Glomerular endothelial cell (primary cell): ENCODE measurements at places on chromosomes 3 and 15.

- DNase-seq = no peak
These were observed 177.6 kb downstream of the MEGF11 start for GRCh38 chr15:66075947-66076346.

- DNase-seq = no peak
These were observed 287.6 kb downstream of the BCHE start for GRCh38 chr3:165549665-165550064.

- no peak for DNase-seq
These were observed 17.1 kb downstream of the GBE1 start for GRCh38 chr3:81744366-81744765.

GRCh38 chr3:183108001-183108449 is 8.7 kb upstream of the MCCC1 start:
- no peak for DNase-seq

- DNase-seq = no peak
These were observed 58.2 kb downstream of the C3orf70 start for GRCh38 chr3:185094697-185095096.

DNA sequence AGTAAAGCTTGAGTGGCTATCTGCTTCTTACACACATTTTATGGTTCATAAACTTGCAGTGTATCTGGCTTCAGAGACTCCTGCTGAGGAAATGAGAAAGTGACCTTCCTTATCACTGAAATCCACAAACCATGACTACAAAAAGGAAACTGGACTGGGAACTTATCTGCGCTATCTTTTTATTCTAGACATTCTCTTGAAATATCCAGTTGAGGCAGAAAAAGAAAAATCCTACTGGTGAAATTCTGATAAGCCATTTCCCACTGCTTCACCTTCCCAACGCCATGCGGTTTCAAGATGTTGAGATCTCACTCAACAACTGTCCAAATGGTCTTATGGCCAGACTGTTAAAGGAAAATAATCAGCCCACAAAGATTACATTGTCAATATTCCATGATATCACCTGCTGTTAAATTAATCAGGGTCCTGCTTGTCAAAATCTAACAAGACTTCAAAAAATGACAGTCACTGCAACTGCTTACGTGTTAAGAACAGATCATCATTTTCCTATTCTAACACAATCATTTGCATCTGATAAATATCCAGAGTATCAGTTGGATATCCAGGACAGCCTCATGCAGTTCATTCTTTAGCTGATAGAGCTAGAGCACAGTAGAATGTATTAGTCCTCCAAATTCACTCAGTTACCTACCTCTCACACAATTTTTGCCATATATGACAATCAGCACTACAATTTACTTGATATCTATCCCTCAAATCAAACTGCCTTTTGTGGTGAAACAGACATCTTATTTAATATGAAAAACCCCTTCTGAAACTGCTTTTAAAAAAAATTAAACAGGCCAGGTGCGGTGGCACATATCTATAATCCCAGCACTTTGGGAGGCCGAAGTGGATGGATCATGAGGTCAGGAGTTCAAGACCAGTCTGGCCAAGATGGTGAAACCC is 538.1 kb downstream of the MAGI1 start:
- DNase-seq = no peak

DNA sequence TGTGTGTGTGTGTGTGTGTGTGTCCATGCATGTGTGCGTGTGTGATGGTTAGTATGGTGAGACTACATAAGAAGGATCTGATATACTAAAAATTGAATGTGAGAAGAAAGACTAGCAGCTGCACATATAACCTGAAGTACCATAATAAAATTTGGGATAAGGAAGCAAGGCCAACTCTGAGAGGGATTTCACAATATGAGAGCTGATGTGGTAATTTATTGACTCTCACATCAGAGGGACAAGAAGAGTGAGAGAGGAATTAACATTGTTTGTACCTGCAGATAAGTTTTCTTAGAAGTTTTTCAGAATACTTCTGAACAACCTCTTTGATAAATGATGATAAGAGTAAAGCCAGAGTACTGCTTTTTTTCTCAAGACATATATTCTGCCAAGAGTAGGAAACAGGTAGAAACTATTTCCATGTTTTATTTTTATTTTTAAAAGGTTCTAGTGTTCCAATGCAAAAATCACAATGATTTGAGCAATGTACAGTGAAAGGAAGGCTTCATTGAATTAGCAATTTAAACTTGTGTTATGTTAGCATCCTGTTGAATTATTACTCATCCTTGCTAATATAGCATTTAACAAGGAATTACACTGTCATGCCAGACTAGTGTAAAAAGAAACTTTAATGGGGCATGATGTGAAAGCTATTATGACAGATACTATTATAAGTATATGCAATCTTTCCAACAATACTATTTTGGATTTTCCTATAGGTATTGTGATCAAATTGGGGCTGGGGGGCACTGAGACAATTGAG is 415.5 kb upstream of the ARPP21 start:
- DNase-seq = no peak

DNA sequence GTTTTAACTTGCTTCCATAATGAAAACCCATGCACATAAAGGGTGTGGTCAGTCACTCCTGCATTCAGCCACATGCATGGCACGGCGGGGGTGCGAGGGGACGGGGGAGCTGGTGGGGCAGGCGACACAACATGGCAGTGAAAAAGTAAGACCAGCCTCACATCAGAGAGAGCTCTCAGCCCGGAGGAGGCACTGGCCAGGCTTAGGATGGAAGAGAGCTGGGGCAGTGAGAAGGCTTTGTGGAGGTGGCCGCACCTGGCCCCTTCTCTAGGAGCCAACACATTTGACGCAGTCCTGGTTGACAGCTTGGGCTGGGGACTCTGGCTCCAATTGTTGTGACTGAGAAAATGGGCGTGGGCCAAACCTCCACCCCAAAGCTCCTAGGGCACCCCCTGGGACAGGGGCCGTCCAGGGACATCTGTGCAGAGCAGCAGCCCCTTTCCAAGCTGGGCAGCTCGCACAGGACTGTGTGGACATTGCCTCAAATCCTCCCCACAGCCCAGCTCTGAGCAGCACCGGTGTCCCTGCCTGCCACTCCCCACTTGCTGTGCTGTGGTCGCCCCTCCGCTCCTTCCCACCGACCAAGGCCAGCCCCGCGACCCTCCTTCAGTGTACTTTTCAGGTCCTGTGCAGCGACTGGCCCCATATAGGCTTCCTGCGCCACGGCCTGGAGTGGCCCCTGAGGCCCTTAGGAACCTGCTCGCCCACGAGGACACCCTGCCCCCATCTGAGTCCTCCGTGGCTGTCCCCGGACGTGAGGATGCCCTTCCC is 126.0 kb upstream of the IQSEC1 start:
- DNase-seq = no peak

DNA sequence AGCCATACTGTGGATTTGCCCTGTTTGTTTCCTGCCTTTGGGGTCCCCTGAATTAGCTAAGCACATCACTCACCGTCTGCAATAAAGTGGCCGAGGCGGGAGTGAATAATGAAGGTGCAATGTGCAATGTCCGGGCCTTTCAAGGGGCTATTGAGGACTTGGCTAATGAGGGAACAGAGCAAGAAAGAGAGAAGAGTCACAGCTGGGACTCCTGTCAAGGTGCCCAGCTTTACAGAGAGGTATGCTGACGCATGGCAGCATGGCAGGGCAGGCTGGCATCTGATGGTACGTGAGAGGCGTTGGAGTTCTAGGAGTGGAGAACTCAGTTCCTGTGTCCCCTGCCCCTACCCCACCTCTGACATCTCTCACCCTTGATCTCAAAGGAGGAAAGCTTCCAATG is 13.8 kb upstream of the ATP2B2 start:
- no peak for DNase-seq

DNA sequence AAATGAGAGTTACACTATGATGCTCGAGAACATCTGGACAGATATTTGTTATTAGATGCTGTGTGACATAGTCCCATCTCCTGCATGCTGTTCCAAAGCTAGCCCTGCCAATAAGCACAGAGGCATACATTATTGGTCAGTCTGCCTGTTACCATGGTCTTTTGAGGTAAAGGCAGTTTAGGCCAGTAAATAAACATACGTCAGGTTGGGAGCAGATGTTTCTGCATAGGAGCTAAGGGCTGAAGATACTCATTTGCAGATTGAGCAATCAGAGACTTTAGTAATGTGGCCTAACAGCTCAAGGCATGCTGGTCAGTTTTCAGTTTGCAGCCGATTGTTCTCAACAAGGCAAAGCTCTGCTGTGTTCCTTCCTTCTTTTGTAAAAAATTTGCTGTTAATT is 192.9 kb downstream of the ADAMTSL3 start:
- DNase-seq = no peak

DNA sequence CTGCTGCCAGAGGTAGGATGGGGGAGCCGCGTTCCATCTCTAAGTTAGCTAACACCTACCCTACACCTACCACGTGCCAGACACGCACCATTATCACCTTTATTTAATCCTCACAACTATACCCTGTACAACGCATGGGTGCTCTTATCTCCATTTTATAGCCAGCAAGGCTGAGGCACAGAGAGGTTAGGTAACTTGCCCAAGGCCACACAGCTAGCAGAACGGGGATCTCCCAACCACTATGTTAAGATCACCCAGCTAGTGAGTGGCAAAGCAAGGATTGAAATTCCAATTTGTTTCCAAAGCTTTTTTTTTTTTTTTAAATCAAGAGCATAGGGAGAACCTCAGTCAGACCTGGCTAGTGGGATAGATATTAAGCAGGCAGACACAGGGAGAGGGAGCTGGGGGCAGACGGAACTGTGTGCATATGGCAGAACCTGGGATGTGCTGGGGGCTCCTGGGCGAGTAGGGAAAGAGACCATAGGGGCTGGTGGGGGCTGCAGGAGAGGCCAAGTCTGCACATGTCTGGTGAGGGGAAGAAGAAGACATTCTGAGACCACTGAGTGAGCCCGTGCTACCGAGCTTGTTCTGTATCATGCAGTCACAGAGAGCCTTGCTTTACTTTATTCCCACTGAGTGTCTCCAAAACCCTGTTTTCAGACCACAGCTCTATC is 196.3 kb upstream of the TPM1 start:
- DNase-seq = no peak

DNA sequence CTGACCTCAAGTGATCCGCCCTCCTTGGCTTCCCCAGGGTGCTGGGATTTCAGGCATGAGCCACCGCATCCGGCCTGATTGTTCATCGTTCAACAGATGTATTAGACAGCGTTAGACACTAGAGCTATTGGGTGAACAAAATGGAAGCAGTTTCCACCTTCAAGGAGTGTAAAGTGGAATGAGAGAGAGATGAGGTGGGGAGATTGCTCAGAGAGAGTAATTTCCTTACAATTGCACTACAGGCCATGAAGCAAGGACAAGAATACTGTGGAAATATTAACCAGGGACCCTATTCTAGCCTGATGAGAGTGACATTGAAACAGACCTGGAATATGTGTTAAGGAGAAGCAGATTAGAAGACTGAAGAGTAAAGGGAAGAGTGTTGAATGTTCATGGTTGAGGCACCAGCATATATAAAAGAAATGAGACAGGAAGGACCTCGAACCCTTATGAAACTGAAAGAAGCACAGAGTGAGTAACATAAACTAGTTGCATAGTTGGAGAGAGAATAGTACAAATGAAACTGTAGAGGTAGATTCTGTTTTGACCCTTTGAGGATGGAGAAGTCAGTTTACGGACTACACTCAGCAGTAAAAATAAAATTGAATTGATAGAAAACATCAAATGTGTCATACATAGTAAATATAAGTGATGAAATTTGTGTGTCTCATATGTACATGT is 7.2 kb downstream of the RTF1 start:
- no peak for DNase-seq

DNA sequence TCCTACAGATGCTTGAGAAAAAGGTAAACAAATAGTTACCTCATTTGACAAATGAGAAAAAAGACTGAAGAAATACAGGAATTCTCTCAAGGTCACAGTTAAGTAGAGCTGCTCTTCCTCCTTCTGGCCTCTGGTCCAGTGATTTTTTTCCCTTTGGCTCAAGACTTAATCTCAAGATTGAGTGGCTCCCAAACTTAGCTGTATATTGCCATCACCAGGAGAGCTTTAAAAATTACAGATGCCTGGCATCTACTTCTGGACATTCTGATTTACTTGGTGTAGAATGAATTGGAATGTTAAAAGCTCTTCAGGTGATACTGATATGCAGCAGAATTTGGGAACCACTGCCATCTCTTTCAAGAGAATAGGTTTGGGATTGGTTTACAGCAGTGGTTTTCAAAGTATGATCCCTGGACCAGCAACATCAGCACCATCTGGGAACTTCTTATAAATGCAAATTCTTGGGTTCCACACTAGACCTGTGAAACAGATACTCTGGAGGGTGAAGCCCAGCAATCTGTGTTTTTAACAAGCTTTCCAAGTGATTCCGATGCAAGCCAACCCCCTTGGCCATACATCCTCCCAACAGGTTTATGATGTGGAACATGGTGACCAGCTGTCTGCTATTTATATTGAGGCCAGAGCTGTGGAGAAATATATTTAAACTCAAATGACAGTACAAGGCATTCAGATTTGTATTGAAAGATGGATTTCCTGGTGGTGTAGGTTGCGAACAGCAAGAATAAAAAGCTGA is 333.0 kb upstream of the RARB start:
- no peak for DNase-seq

DNA sequence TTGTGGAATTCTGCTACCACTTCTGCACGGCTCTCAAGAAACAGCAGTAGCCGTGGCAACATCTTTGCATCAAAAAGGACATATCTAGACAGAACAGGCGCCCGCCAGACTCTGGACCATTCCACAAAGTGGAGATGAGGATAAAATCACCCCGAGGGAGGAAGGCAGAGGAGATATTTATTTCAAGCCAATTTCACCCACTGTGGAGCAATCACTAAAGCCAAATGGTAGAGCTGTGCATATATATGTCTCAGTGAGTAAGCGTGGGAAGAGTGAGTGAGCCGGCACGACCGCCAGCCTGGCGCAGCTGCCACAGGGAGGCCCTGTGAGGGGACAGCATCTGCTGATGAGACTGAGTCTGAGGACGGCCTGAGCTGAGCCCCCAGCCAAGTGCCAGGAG is 111.3 kb downstream of the MEGF11 start:
- no peak for DNase-seq

DNA sequence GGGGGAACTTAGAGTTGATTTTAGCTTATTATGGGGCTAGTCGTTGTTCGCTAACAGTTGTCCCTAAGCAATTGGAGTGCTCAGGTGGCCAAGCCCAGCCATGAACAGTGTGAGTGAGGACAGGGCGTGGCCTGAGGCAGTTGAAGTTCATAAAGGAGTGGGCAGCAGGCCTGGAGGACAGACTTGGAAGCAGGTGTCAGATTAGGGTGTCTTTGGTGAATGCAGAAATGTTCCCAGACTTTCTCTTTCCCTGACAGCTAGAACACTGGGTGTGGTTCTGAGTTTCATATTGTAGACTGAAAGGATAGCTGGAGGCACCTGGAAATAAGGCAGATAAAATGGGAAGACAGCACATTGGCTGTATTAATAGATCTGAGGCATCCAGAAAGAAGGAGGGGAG is 59.8 kb upstream of the FGD5 start:
- no peak for DNase-seq
